AG08395 (cell line): ENCODE measurements at places on chromosomes 7 and 10.

DNA sequence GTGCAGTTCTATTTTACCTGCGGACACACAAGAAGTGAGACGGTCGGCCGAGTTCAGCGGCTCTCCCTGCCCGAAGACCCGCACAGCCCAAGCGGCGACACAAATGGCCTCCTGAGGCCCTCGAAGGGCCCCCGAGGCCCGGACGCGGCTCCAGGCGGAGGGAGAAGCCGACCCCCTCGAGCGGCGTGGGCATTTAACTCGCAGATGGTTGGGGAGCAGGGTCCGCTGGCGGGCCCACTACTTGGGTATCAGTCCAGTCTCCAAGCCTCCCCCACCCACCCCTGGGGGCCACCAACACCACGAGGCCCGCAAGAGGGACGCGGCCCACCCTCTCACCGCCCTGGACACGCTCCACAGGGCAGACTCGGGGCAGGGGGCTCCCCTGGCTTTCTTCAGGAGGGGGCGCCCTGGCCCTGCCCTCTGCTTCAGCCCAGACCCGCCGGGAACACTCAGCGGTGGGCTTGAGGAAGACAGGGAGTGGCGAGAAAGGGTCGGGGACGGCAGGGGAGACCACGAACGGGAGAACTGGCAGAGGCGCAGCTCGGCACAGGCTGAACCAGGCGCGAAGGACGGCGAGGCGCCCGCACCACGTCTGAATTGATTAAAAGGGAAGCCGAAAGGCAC lies 1.7 kb downstream of the IGF2BP3 start:
- no peak for DNase-seq

- no peak for DNase-seq
Observed at GRCh38 chr10:93261089-93261488, 187.4 kb downstream of the CYP26A1 start.

- DNase-seq: no peak
Observed at GRCh38 chr10:132507409-132507955, 30.1 kb upstream of the INPP5A start.

GRCh38 chr10:112689327-112690072 lies 242.5 kb downstream of the VTI1A start:
- DNase-seq: peak; percentile 37

- no peak for DNase-seq
Observed at GRCh38 chr10:60877061-60877776, 66.8 kb downstream of the RHOBTB1 start.

- DNase-seq: no peak
Observed at GRCh38 chr7:132367795-132368194, 208.5 kb downstream of the PLXNA4 start.

- no peak for DNase-seq
Observed at GRCh38 chr7:64879086-64879730, 23.9 kb upstream of the ZNF273 start.

DNA sequence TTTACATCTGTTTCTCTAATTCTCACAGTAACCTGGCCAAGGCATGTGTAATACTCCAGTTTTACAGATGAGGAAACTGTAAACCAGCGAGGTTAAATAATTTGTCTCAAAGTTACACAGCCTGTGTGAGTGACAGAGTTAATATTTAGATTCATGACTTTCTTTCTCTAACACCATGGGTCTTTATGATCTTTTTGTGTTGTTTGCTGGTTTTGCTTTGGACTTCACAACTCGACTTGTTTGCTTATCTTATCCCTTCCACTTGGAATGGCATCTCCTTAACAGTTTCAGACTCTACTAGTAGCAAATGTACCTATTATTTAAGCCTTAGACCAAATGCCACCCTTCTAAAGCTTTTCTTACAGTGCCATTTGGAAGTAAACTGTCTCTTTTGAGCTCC lies 34.4 kb downstream of the MXI1 start:
- no peak for DNase-seq

DNA sequence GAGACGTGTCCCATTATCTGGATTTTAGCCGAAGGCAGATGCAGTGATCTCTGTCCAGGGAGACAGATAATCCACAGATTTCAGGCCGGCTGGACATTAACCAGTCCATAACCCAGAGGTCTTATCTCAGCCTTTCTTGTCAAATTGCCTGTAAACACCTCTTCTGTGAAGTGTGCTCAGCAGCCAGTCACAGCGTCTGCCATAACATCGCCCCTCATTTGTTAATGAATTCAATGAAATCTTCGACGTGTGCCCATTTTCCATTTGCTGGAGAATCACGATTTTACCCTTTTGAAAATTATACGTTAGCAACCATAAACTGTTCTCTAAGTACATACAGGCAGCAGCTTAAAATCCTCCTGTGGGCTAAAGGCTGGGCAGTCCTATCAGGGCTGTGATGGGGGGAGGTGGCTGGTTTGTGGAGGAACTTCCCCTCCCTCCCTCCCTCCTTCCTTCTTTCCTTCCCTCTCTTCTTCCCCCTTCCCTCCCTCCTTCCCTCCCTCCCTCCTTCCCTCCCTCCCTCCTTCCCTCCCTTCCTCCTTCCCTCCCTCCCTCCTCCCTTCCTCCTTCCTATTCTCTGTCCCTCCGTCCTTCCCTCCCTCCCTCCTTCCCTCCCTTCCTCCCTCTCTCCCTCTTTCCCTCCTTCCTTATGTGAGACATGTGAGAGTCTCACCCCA lies 26.6 kb upstream of the FAM20C start:
- no peak for DNase-seq

GRCh38 chr7:568031-568951 lies 48.6 kb upstream of the PDGFA start:
- peak; percentile 59 for DNase-seq

DNA sequence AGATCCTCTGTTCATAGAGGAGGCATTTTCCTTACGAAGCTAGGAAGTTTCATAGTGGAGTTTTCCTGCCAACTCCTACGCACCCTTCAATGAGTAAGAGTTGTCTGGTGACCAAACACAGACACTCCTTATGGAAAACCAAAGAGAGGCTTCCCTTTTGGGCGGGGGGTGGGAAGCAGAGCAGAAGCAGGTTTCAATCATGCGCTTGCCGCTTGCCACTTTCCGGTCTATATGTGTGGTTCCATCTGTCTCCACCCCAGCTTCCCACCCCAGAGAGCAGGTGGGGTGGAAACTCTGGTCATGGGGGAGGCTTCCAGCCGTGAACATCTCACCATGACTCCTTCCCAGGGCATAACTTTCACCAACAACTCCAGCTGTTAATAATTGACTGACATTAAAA lies 68.8 kb upstream of the GRB10 start:
- DNase-seq: no peak

DNA sequence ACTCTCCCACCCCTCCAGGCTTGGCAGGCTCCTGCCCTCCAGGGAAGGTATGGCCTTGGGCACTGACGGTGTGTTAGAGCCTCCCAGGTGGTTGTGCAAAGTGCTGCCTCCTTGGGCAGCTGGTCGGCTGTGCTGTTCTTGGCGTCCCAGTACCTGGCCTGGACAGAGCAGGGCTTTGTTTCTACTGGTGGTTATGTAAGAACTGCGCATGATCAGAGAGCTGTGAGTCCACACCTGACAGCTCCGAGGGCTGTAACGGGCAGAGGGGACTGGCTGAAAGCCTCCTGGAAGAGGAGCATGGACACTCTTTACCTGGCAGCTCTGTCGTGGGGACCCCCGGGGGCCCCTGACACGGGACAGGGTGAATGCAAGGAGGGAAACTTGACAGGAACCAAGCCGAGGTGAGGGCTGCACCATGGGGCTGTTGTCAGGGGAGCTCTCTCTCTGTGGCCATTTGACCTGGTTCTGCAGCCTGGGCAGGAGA lies 3.1 kb upstream of the SFRP5 start:
- no peak for DNase-seq

- no peak for DNase-seq
Observed at GRCh38 chr10:88608052-88608732, 21.6 kb downstream of the LIPJ start.

GRCh38 chr10:86098187-86098881 lies 268.3 kb downstream of the GRID1 start:
- DNase-seq: no peak

DNA sequence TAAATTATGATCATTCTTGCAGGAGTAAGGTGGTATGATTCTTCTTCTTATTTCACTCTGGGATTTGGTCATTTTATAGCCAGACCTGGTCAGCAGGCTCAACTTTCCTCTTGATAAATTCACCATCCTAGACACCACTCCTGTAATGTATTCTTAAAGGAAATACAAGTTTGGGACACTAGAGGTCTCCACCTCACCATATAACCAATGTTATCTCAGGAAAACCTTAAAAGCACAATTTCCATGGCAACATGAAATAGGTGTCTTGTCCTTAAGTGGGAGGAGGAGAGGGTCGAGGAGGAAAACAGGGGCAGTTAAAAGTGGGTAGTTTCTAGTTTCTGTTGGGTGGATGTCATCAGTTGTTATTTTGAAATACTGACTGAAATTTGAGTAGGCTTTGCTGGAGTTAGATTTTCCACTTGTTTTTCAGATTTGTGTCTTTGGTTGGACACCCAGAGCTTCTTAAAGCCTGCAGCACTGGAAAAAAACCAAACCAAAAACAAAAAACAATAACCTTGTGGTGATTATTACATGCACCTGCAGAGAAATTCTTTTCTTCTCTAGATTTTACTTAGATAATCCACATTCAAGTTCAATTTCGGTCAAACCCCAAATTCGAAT lies 163.1 kb downstream of the PRKCQ start:
- DNase-seq: peak; percentile 58

DNA sequence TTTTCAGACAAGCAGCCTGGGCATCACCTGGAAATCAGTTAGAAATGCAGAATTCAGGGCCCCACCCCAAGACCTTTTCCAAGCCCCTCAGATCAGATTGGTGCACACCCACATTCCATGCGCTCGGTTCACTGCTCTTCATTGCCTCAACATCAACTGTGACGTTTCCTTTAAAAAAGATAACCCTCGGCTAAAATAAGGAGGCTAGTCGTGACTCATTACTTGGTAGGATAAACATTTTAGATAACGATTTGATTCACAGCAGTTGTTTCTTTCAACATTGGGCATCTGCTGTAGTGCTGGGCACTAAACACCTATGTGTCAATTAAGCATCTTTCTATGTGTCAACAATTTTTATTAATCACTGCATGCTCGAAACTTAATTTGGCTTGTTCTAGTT lies 191.1 kb upstream of the LRGUK start:
- DNase-seq: no peak

GRCh38 chr7:157431951-157432540 lies 95.2 kb downstream of the DNAJB6 start:
- DNase-seq: no peak

DNA sequence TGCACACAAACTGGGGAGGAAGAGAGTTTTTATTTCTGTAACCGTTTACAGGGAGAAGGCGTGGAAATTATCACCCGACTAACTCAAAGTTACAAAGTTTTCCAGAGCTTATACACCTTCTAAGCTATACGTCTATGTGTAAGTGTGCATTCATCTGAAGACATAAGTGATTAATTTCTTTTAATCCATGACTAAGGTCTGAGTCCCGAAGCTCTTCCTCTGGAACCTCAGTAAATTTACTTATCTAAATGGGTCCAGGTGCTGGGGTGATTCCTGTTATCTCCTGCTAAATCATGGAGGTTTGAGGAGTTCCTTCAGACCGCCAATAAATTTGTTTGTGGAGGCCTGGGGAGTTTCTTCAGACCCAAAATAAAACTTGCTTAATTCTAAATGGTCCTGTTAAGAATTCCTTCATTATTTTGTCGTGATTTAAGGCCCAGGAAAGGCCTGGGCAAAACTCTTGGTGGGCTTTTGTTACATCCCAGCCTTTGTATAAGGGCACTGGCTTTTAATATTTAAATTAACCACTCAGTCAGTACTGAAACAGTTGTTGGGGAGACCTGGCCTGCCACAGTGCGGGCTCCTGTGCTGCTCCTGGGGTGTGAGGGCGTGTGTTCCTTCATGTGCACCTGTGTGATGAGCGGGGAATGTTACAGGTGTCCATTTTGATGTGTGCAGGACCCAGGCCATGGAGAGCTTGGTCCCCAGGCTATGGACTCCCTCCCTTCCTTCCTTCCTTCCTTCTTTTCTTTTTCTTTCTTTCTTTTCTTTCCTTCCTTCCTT lies 5.8 kb upstream of the METTL27 start:
- DNase-seq: no peak

- no peak for DNase-seq
Observed at GRCh38 chr7:106779877-106780276, 85.2 kb upstream of the PIK3CG start.

- DNase-seq: no peak
Observed at GRCh38 chr10:10385831-10386230, 631.8 kb upstream of the CELF2 start.

DNA sequence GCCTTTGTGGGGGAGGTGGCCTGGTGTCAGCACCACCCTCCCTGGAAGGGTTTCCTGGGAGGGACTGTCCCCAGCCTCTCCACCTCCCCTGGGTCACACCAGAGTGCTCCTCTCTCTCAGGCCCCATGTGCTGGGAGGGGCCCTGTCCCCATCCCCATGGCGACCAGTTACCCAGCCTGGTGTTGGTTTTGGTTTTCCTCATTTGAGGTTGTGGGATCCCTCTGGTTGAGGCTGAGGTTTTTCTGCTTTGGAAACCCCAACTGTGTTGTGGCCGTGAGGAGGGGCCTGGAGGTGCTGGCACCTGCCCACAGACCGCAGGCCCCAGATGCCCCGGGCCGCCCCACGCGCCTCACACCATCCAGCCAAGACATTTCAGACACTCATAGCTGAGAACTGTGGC lies 106.3 kb downstream of the GRK5 start:
- no peak for DNase-seq

DNA sequence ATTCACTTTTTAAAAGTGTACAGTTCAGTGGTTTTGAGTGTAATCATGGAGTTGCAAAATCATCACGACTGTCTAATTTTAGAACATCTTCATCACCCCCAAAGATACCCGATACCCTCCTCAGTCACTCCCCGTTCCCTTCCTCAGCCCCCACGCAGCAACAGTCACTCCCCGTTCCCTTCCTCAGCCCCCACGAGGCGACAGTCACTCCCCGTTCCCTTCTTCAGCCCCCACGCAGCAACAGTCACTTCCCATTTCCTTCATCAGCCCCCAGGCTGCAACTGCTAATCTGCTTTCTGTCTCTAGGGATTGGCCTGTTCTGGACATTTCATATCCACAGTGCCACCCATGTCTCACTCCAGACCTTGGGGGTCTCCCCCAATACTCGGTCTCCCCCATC lies 161.6 kb upstream of the PPP2R2D start:
- DNase-seq: no peak

DNA sequence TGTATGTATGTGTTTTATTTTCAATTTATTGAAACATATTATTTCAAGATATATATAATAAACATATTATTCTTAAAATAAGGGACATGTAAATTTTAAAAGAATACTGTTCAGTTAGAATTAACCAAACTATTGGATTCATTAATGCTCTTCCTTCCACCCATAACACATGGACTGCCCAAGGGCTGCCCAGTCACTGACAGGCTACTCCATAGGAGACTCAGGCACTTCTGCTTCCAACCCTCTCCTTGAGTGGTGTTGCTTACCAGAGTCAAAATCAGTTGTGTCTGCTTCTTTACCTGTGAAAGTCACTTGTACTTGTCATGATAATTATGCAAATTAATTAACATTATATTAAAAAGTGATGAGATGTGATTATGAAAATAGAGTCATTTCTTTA lies 9.8 kb upstream of the GPR37 start:
- DNase-seq: no peak
